ENCODE measurements at places on chromosomes 4 and X.

GRCh38 chr4:5030221-5030620 is 11.0 kb upstream of the CYTL1 start:
- no peak for DNase-seq

GRCh38 chr4:153004081-153004850 is 68.1 kb downstream of the FHDC1 start:
- DNase-seq, result no peak

DNA sequence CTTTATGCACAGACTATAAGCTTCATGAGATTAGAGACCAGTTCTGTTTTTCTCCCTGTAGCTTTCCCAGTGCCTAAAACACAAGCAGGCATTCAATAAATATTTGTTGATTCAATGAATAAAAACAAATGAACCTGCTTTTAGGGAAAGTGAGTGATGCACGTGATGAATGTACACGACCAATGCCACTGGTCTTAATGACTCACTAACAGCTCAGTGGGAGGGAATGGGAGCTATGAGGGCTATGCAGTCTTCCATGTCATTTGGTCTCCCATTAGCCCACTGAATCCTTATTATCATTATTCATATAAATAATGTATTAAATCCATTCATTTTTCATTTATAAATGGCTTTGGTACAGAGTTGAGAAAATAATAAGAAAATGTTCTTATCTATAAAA is 247.4 kb downstream of the FBXO8 start:
- no peak for DNase-seq

GRCh38 chr4:143260750-143261149 is 75.9 kb upstream of the GAB1 start:
- DNase-seq, result no peak
